ENCODE measurements at places on chromosomes 7 and 10.

GRCh38 chr7:101936611-101937231 lies 119.3 kb downstream of the CUX1 start:
- H3K27me3 ChIP-seq, result no peaks in the 10 kb centered on the region
- no peaks in the 10 kb centered on the region for H3K36me3 ChIP-seq
- no peak overlapping the region for H3K27ac ChIP-seq
- no peak for DNase-seq
- peak overlapping the region; percentile 2 for H3K4me3 ChIP-seq

- H3K27ac ChIP-seq, result no peak overlapping the region
- H3K4me3 ChIP-seq, result no peak overlapping the region
- H3K4me1 ChIP-seq, result no peaks in the 10 kb centered on the region
- no peaks in the 10 kb centered on the region for H3K36me3 ChIP-seq
Measured at GRCh38 chr7:5752663-5753062, 28.8 kb downstream of the RNF216 start.

DNA sequence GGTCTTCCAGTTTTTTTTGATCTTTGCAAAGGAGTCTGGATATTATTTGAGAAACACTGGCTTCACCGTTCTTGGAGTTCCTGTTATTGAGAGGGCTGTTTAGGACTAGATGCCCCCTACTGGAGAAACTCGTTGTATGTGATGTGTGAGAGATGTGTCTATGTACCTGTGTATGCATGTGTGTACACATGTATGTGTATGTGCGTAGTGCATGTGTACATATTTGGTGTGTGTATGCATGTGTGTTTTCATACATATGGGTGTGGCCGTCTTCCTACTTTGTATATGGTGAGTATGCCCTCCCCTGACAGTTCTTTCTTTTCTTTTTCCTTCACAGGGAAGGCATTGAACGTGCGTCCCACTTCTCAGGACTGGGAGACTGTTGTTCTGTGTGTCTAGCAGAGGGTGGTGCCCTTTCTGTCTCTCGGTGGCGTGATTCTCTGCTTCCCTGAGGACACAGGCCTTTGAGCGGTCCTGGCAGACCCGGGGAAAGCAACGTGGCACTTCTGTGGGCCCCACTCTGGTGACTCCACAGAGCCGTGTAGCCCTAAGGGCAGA lies 3.0 kb upstream of the CALHM3 start:
- H3K4me1 ChIP-seq, result no peaks in the 10 kb centered on the region
- H3K27ac ChIP-seq, result no peak overlapping the region
- no peaks in the 10 kb centered on the region for H3K27me3 ChIP-seq
- H3K36me3 ChIP-seq, result no peaks in the 10 kb centered on the region

GRCh38 chr7:142938611-142939010 lies 673 bp upstream of the LLCFC1 start:
- H3K27me3 ChIP-seq, result no peaks in the 10 kb centered on the region
- no peaks in the 10 kb centered on the region for H3K36me3 ChIP-seq
- H3K27ac ChIP-seq, result no peak overlapping the region
- H3K4me1 ChIP-seq, result no peaks in the 10 kb centered on the region

DNA sequence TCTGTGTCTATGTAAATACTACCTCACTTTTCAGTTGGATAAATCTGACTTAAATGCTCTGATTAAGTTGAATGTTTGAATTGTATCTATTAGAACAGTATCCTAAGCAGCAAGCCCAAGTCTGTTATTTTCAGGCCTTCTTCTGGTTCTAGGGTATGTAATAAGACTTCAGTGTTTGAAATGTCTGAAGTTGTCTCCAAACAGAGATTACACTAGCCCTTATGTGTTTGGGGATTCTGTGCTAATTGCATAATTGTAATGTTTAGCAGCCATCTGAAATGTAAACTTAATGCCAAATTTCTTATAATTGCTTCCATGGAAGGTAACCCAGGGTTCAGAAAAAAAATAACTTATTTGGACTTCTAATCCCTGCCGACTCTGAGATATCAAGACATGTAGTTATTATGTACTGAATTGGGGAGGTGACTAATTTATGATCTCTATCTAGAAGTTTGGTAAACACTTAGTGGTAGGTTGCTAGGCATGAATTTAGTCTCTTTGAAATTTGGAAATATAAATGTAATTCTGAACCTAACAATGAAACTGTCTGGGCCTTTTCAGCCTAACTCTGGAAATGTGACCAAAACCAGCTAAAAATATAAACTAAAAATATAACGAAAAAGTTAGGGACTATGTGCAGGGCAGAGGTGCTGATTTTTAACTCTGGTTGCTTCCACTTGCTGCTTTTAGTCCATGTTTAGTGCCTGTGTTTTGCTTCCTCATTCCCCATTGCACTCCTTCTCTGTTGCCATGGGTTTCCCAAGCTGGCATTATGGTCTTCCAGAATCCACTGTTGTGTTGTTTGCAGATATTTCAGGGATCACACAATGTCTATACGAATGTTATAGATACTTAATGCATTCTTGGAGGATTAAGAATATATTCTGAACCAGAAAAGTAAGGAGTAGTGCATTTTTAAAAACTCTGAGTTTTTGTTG lies 54.8 kb downstream of the MCU start:
- no peak overlapping the region for H3K27ac ChIP-seq
- no peaks in the 10 kb centered on the region for H3K36me3 ChIP-seq
- no peaks in the 10 kb centered on the region for H3K4me1 ChIP-seq
- no peak for DNase-seq
- H3K27me3 ChIP-seq, result no peaks in the 10 kb centered on the region

- no peak for DNase-seq
- H3K27me3 ChIP-seq, result no peaks in the 10 kb centered on the region
- no peak overlapping the region for H3K27ac ChIP-seq
- no peaks in the 10 kb centered on the region for H3K4me1 ChIP-seq
- no peak overlapping the region for H3K4me3 ChIP-seq
Measured at GRCh38 chr10:26335574-26336093, 102.5 kb upstream of the APBB1IP start.

GRCh38 chr7:105940109-105940508 lies 23.0 kb upstream of the CDHR3 start:
- H3K4me3 ChIP-seq, result no peak overlapping the region
- DNase-seq, result no peak
- no peaks in the 10 kb centered on the region for H3K36me3 ChIP-seq
- no peaks in the 10 kb centered on the region for H3K4me1 ChIP-seq
- no peaks in the 10 kb centered on the region for H3K27me3 ChIP-seq

DNA sequence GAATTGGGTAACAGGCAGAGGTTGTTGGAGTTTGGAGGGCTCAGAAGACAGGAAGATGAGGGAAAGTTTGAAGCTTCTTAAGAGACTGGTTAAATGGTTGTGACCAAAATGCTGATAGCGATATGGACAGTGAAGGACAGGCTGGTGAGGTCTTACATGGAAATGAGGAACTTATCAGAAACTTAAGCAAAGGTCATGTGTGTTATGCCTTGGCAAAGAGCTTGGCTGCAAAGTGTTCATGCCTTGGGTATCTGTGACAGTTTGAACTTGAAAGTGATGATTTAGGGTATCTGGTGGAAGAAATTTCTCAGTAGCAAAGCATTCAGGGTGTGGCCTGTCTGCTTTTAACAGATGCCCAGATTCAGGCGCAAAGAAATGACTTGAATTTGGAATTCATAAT lies 64.5 kb upstream of the EEPD1 start:
- H3K4me1 ChIP-seq, result no peaks in the 10 kb centered on the region
- DNase-seq, result no peak
- H3K36me3 ChIP-seq, result no peaks in the 10 kb centered on the region
- no peak overlapping the region for H3K4me3 ChIP-seq
- H3K27me3 ChIP-seq, result no peaks in the 10 kb centered on the region

DNA sequence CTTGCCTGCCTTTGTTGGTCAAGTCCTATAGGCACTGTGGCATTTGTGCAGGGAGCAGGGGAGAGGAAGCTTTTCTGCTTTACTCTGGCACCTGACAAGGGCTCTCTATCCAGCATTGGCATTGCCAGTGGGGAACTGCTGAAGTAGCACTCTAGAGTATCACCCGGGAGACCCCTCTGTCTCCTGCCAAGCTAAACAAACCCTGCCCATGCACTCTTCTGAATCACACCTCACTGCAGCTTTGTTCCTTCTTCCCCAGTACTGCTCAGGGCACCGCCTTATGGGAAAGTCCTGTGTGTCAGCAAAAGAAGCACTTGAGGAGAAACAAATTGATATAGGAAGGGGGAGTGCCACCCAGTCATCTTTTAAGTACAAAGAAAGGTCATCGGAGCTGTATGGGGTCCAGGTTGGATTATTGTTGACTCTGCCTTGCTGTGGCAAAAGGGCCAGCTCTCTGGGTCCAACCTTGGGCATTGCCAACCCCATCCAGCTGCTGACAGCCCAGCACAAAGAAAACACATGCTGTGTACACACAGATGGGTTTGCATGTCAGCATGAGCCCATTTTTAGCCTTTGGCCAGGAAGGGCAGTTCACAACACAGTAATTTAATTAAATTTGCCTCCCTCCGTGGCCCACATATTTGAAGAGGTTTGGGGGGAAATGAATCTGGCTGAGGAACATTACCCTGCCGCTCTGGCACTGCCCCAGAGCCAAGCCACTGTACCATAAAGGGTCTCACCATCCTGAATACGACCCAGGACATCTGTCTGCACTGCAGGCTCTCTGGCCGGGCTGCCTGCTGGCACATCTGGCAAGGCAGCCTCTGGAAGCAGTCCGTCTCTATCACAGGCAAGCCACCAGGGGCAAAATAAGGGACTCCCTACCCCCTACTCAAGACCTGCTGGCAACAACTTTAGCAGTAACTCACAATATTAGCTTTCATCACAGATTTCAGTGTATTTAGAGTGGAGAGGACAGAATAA lies 13.1 kb downstream of the LRRC4 start:
- H3K27me3 ChIP-seq, result no peaks in the 10 kb centered on the region
- peaks cover 2% of the 10 kb centered on the region for H3K4me1 ChIP-seq
- H3K36me3 ChIP-seq, result no peaks in the 10 kb centered on the region
- H3K27ac ChIP-seq, result no peak overlapping the region
- no peak for DNase-seq

DNA sequence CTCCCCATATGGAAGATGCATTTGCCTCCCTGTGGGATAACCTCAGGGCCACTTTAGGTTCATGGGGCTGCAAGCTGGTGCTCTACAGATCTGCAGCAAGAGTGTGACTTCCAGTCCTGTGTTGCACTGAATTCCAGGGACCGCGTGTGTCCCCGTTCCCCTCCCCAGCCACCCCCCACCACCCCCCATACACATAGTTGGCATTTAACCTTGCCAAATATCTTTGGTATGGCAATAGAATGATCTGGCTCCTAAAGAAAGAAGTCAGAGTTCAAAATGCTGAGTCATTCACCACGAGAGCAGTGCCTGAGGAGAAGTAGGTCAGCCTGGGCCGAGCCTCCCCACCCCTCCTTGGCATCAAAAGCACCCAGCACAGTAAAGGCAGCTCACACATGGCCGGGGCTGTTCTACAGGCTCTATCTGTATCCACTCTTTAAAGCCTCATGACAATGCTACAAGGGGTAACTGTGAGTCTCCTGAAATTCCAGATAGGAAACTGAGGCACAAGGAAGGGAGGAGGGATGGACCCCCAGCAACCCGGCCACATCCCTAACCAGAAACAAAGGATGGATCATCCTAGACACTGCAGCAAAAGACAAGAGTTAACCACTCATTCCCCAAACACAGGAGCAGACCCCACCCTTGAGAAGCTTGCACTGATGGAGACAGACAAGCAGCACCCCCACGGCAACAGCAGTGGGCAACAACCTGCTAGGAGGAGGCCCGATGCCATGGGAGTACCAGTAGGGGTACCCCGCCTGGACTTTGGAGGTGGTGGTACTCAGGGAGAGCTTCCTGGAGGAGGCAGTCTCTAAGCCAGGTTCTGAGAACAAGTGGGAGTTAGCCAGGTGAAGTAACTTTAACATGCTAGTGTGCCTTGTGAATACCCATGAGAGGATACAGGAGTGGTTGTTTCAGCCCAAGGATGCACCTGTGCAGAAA lies 70.3 kb upstream of the NANOS1 start:
- no peaks in the 10 kb centered on the region for H3K36me3 ChIP-seq
- H3K4me3 ChIP-seq, result no peak overlapping the region
- DNase-seq, result peak; percentile 74
- H3K27ac ChIP-seq, result peak overlapping the region; percentile 71
- H3K27me3 ChIP-seq, result no peaks in the 10 kb centered on the region
- peaks cover 7% of the 10 kb centered on the region for H3K4me1 ChIP-seq

GRCh38 chr7:18666107-18666728 lies 170.7 kb downstream of the HDAC9 start:
- no peaks in the 10 kb centered on the region for H3K36me3 ChIP-seq
- H3K27ac ChIP-seq, result no peak overlapping the region
- DNase-seq, result peak; percentile 64
- no peak overlapping the region for H3K4me3 ChIP-seq
- no peaks in the 10 kb centered on the region for H3K4me1 ChIP-seq

Data from breast epithelium (tissue), 4 donors.